ENCODE measurements at places on chromosomes 3 and 15.

DNA sequence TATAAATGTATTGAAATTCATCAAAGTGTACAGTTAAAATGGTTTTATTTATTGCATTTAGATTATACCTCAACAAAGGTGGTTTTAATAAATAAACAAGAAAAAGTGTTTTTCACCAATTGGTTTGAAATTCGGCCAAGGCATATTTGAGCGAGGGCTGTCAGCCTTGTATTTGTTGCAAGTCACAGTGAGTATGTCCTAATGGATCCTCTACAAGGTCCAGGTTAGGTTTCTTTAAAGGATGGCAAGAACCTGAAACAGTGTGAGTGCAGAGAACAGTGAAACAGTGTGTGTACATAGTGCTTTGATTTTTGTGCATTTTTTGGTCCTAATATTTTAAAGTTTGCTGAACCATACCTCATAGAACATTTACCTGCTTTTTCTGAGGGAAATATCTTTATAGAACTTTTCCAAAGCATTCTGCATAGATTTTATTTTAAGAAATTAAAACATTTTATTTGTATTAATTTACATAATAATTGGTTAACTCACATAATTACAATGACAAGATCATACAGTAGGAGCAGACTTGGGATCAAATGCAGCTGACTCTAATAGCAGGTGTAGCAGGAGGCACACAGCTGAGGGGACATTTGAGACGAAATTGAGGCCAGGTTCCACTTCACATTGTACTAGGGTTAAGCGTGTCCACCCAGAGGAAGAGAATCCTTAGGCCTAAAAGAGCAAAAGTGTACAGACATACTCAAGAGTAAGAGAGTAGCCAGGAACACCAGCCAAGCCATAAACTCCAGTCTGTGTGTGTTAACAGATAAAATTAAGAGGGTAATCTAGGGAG is 428.8 kb upstream of the TPRG1 start:
- no peak for DNase-seq

GRCh38 chr3:45985532-45986302 is 9.9 kb downstream of the FYCO1 start:
- DNase-seq = no peak

DNA sequence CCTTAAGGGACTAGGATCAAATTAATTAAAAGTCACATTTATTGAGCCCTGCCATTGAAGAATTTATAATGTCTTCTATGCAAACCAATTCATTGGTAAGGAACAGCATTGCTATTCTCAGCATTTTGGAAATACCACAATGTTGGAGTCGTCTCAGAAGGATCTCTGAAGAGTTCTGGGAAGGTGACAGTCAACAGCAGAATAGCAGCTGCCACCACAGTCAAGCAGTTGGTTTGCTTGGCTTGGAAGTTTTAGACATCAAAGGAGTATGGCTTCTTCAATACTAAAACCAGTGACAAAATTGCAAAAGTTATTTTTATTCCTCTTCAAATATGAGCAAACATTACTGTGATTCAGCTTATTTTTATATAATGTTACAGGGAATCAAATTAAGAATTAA is 167.9 kb downstream of the CNTN4 start:
- DNase-seq = no peak

GRCh38 chr3:28139288-28139687 is 102.1 kb upstream of the CMC1 start:
- DNase-seq = no peak

DNA sequence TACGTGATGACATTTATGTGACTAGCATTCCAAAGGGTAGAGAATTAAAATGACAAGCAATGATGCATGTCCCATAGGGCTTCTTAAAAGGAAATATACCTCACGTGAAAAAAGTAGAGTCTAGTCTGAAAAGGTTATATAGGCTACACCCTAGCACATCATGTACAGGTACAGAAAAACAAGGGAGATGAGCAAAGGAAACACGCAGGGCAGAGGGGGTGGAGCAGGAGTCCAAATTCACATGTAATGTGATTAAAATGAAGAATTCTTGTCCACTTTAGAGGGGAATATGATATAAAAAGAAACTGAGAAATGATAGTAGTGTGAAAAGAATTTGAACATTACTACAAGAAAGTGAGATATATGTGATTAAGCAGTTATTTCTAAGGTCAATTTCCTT is 59.4 kb downstream of the HACD2 start:
- no peak for DNase-seq

GRCh38 chr15:29270169-29270955 is 740 bp upstream of the NSMCE3 start:
- DNase-seq = no peak

DNA sequence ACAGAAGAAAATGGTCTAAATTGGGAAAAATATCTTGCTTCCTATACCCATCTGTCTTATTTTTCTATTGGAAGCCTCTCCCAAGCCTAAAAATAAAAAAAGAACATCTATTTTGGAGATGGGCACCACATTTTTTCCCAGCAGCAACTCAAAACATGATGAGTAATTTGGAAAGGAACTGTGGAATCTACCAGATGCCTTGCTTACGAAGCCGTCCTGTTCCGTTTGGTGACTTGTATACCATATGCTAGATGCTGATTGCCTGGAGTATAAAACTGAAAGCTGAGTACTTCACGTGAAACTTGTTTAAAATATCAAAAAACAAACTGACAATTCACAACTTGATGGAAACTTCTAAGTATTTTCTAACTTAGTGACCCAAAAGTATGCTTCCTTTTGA is 491.0 kb downstream of the ROBO2 start:
- DNase-seq = no peak

GRCh38 chr3:52568069-52568468 is 31.7 kb downstream of the UQCC5 start:
- DNase-seq = no peak
